ENCODE measurements at places on chromosomes 3 and 15. TPM values are rescaled to one million over a fixed set of nuclear protein-coding genes. Genes with fewer than 3 reads are reported as not detected.

DNA sequence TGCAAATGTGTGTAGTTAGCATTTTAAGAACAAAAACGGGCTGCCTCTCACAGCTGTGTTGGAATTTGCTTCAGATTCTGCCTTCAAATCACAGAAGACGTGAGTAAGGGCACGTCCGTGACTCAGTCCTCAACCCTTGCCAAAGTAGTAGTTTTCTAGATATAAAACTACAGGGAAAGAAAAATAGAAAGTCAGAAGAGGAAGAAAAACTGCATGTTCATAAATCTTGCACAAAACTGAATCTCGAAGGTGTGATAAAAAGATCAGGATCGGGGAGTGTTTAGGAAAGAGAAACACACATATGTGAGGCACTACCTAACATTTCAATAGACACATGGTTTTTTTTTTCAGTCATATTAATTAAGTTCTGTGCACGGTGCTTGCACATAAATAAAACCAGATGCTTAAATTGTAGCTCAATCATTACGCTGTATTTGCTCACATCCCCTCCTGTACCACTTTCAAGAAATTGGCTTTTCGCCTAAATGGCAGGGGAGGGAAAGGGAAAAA is 71.7 kb downstream of the P3H2 start:
- DNase-seq, result peak; percentile 56

Gene TRNT1
- total RNA-seq, result 27.6 TPM

- no peak for DNase-seq
Measured at GRCh38 chr3:146781059-146781458, 175.9 kb upstream of the PLSCR5 start.

- DNase-seq, result peak; percentile 13
Measured at GRCh38 chr3:101816215-101817149, 32.8 kb upstream of the NFKBIZ start.

Gene GOLGA8H
- 1.0 TPM for total RNA-seq

Gene CD200R1
- not detected for total RNA-seq

Gene GADL1
- total RNA-seq, result not detected

DNA sequence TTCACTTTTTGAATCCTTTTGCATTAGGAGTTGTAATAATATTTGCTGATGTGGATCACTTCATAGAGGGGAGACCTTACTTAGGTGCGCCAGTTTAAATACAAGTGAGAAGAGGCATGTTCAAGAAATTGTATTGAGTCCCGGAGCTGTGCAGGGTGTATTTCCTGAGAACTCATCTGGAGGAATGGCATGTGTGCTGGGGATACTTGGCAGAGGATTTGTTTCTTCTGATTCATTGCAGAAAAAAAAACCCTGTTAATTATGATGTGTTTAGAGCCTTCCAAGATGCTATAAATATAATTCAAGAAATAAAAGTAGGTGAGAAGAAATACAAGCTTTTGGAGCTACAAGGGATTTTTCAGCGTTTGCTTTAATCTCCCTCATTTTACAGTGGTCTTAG is 97.6 kb downstream of the TPRG1 start:
- no peak for DNase-seq

DNA sequence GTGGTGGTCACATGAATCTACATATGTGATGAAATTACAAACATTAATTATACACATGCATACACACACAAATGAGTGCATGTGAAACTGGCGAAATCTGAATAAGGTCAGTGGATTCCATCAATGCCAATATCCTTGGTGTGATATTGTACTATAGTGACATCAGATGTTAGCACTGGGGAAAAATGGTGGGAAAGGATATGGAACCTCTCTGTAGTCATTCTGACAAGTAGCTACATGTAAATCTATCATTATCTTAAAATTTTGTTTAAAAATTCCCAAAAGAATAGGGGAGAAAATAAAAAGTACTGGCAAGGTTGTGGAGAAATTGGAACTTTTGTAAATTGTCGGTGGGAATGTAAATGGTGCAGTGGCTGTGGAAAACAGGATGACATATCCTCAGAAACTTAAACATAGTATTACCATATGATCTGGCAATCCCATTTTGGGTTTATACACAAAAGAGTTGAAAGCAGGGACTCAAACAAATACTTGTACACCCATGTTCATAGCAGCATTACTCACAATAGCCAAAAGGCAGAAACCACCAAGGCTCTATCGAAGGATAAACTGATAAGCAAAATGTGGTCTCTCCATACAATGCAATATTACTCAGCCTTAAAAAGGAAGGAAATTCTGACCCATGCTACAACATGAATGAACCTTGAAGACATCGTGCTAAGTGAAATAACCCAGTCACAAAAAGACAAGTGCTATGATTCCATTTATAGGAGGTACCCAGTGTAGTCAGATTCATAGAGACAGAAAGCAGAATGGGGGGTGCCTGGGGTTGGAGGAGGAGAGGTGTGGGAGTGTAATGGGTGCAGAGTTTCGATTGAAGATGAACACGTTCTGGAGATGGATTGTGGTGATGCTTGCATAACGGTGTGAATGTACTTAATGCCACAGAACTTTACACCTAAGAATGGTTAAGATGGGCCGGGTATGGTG is 25.3 kb upstream of the HRH1 start:
- peak; percentile 48 for DNase-seq

Gene SLC27A2
- total RNA-seq, result 7.1 TPM

DNA sequence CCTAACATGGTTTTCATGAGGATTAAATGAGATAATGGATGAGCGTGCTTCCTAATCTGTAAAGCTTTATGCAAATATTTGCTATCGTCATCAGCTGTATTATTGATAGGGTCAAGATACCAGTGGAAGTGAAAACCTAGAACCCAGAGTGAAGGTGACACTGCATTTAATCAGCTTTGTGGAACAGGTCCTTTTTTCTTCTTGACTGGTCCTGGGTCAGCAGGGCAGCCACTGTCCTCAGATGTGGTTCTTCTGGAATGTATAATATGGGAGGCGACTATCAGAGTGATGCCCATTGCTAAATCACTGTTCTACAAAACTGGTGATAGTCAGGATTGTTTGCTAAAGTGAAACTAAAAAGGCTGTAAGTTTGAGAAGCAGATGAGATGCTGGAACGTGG is 41.4 kb downstream of the SORD start:
- no peak for DNase-seq

- DNase-seq, result no peak
Measured at GRCh38 chr3:16524196-16524595, 10.7 kb upstream of the RFTN1 start.

Gene CKMT1B
- total RNA-seq, result not detected

- no peak for DNase-seq
Measured at GRCh38 chr15:31376511-31376910, 49.9 kb downstream of the KLF13 start.

DNA sequence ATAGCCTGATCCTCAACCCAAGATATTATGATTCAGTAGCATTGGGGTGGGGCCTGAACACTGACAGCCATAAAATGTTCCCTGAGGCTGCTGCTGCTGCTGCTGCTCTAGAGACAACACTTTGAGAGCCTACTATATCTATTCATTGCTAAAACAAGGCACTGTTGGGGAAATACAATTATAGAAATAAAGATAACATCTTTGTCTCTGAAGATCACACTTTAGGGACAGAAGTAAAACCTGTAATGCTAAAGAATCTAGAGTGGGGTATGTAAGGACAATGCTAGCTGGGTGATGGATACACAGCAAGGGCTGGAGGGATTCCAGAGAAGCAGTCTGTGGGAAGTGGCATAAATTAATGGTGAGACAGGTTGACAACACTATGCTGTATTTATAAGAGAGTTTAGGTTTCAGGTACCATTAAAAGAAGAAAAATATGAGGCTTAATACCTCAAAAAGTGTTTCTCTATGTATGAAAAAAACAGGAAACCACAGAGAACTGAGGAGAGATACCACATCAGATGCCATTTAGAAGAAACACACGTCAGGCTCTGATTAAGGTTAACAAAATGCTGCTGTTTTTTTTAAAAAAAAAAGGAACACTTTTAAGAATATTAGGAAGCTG is 115.9 kb downstream of the CBLB start:
- no peak for DNase-seq

- DNase-seq, result no peak
Measured at GRCh38 chr3:46183330-46183729, 24.8 kb downstream of the CCR1 start.

Gene CLRN1
- total RNA-seq, result not detected

DNA sequence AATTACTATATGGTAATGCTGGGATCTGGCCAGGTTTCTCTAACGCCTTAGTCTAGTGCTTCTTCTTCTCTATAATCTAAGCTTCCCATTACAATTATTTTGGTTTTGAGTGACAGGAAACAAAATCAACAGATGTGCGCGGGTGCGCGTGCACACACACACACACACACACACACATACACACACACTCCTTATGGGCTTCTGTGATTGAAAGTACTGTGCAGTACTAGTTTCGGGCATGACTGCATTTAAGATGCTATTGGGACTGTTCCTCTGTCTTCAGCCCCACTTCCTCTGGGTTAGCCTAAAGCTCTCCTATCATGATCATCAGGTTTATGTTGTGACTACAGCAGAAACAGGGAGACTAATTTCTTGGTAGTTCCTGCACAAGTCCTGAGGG is 32.2 kb downstream of the EPHB1 start:
- no peak for DNase-seq

DNA sequence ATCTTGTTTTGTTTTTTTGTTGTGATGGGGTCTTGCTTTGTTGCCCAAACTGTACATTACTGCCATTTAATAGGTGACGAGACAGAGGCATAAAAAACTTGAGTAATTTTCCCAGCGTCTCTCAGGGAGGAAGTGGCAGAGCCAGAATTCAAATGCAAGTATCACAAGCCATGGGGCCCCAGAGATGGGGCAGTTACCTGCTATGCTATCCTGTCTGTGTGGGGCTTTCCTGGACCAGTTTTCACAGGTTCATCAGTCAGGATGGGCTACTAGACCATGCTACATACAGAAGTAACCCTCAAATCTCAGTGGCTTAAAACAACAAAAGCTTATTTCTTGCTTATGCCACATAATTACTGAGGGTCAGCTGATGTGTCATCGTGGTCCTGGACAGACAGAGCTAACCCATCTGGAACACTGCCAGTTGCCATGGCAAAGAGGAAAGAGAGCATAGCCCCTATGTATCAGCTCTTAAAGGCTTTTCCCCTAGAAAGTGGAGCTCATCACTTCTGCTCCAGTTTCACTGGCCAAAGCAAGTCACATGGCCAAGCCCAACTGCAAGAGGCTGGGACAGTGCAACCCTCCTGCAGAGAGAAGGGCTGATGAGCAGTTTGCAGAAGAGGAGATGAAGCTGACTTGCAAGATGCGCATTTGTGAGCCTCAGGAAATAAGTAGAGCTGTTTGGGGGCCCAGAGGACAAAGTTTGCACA is 31.7 kb upstream of the SYNM start:
- DNase-seq, result no peak

DNA sequence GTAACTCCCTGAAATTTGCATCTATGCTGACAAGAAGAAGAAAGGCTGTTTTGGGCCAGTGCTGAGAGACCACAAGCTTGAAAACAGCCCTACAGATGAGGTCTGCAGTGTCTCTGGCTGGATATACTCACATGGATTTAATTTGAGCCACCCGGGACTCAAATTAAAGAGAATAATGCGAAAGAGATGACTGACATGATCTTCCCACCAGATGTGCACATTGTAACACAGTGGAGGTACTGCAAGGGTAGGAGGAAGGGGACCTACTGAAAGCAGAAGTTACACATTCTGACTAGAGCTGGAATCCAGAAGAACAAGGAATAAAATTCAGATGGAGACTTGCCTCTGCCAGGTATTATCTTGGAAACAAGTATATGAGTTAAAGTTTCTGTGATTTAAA is 728.3 kb upstream of the SGO1 start:
- no peak for DNase-seq

DNA sequence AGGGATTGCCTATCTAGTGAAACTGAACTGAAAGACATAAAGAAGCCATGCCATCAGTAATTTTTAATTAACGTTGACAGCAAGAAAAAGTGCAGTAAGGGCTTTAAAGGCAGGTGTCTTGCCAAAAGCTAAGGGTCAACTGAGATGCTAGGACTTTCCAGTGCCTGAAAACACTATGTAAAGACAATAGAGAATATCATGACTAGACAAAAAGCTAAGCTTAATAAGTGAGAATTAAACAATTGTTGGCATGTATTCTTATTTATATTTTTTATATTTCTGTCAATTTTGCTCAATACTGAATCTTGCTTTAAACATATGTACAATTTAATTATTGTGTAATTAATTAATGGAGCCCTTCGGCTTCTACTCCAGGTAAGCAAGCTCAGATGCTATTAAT is 803.1 kb downstream of the IGSF11 start:
- no peak for DNase-seq

DNA sequence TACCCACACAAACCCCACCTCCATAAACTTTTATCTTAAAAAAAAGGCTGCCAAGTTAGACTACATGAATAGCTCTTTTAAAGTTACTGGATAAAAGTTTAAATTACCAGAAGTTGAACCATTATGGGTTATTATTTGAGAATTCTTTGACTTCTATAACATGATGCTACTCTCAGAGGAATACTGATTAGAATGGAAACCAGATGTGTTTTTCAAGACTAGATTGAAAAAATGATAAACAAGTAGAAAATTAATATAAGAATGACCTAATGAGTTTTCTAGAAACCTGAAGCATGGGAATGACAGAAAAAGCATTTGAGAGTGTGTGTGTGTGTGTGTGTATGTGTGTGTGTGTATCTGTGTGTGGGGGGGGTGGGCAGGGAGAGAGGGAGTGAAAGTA is 12.4 kb upstream of the FGF7 start:
- DNase-seq, result no peak

GRCh38 chr3:60330107-60330506 is 921.1 kb downstream of the FHIT start:
- DNase-seq, result no peak

- DNase-seq, result no peak
Measured at GRCh38 chr3:152511904-152512303, 243.2 kb downstream of the MBNL1 start.

DNA sequence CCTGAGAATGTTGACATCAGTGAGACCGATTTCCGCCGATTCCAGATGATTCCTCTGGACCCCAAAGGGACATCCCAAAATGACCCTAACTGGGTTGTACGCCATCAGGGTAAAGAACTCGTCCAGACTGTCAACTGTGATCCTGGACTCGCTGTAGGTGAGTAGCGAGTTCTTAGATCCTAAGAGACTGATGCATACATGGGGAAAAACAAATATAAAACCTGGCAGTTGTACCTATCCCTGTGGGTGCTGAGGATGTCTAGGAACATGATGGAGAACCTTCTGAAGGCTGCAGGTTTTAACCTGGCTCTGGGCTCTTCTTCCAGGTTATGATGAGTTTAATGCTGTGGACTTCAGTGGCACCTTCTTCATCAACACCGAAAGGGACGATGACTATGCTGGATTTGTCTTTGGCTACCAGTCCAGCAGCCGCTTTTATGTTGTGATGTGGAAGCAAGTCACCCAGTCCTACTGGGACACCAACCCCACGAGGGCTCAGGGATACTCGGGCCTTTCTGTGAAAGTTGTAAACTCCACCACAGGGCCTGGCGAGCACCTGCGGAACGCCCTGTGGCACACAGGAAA is 12.3 kb downstream of the THBS1 start:
- DNase-seq, result peak; percentile 57

DNA sequence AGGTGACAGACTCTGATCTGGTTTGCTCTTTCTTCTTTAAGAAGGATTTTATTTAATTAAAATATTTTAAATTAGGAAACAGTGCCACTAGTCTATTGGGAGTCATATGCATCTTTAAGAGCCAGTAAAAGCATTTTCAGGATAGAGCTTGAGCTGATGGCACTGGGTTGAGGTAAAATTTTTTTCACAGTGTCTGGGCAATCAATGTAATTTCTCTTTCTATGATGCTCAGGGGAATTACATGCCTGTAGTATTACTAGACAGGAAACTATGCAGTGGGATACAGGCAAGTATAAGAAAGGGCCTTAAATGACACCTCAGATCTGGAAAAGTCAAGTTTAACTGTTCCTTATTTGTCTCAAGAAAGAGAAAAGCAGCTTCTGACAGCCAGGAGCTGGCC is 76.4 kb downstream of the GAP43 start:
- no peak for DNase-seq
